ENCODE measurements at places on chromosomes 13 and 19.
A peak's percentile ranks its signal among the peaks of the same experiment; 100 is the strongest.

GRCh38 chr13:35882722-35883497 is 248.3 kb downstream of the DCLK1 start:
- DNase-seq = no peak

GRCh38 chr19:51064534-51065220 is at the start of gene KLK13:
Gene KLK13 (minus strand): TSS chr19:51065092. CDS start chr19:51065067, 25 bp downstream.
- no peak for DNase-seq

- DNase-seq = no peak
Observed at GRCh38 chr13:77774181-77774580, 76.7 kb downstream of the SLAIN1 start.

GRCh38 chr13:32164622-32165268 is 133.2 kb downstream of the FRY start:
- DNase-seq = no peak

GRCh38 chr19:2132191-2132590 is 19.2 kb downstream of the AP3D1 start:
- DNase-seq = no peak

- DNase-seq = no peak
Observed at GRCh38 chr13:43401361-43401760, 378.0 kb downstream of the DNAJC15 start.

DNA sequence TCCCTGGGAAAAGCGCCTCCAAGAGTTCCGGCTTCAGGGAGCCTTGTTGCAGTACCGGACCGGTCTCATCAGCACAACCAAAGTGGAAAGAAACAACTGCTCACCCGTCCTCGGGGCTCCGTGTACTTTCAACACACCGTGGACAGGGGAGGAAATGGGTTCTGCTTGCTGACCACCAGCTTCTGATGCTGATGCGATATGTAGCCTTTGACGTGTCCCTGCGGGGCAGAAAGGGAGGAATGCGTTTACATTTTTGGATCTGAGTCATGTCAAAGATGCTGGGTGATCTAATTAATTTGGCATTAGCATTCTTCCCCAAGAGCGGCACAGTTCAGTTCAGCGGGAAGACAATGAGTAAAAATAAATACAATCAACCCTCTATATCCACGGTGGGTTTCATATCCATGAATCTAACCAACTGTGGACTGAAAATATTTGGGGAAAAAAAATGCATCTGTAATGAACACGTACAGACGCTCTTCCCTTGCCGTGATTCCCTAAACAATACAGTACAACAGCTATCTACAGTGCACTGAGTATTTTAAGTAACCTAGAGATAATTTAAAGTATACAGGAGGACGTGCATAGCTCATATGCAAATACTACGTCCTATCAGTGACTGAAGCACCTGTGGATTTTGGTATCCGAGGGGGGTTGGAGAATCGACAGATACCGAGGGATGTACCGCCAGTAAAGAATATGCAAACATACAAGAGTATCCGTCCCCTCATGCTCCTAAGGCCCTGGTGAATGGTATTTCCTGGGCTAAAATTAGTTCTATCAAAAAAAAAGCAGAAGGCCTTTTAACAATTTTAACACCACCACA is 19.8 kb downstream of the PROZ start:
- DNase-seq = no peak

DNA sequence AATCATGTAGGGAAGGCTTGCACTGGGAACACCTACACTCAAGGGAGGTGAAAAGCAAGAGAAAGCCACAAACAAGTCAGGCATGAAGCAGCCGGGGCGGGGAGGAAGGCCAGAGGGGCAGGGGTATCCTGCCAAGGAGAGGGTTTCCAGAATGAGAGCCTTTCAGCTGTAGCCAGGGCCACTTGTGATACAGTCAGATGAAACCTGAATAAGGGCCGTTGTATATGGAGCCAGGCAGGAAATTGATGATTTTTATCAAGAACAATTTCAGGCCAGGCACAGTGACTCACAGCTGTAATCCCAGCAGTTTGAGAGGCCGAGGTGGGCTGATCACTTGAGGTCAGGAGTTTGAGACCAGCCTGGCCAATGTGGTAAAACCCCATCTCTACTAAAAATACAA is 4.4 kb downstream of the TRPM4 start:
- no peak for DNase-seq

- no peak for DNase-seq
Observed at GRCh38 chr13:101298517-101298916, 117.8 kb downstream of the NALCN start.

DNA sequence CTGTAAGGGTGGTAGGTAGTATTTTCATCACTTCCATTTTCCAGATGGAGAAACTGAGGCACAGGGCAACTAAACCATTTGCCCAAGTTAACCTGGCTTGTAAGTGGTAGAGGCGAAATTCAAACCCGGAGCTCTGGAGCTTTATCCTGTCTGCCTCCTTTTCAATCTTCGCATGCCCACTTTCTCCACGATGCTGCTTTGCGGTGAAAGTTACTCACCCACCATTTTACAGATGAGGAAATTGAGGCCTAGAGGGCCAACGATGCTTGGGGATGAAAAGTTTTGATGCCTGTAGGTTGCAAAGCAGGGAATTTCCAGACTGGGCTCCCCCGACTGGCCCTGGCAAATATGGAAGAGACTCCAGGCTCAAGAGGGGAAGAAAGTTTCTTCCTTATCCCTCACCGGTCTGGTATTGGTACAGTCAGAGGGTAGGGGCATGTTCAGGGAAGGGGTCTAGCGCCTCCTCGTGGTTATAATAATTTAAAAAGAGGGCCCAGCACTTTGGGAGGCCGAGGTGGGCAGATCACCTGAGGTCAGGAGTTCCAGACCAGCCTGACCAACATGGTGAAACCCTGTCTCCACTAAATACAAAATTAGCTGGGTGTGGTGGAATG is 1.9 kb upstream of the SH2D3A start:
- DNase-seq = no peak

DNA sequence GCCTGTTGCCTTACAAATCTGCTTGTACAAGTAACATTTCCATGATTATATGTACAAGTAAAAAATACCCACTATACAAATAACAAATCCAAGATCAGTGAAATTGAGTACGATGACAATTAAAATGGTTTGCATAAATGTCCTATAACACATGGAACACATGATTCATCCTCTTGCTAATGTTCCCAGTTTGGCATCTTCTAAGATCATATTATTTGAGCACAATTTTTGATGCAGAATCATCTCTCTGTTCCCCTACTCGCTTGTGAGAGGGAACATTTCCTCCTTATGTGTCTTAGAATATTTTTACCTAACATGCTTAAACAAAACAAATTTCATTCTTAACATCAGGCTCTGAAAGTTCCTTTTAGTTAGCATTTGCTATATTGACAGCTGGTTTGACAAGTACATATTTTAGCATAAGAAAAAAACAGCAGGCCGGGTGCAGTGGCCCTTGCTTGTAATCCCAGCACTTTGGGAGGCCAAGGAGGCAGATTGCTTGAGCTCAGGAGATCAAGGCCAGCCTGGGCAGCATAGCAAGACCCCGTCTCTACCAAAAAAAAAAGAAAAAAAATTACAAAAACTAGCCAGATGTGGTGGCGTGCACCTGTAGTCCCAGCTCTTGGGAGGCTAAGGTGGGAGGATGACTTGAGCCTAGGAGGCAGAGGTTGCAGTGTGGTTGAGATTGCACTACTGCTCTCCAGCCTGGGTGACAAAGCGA is 14.2 kb downstream of the ZNF331 start:
- DNase-seq = no peak

GRCh38 chr13:67229481-67230403 is at the start of gene PCDH9:
Gene PCDH9 (minus strand): TSS chr13:67230336. CDS start chr13:67228440, 1,896 bp downstream.
- no peak for DNase-seq

DNA sequence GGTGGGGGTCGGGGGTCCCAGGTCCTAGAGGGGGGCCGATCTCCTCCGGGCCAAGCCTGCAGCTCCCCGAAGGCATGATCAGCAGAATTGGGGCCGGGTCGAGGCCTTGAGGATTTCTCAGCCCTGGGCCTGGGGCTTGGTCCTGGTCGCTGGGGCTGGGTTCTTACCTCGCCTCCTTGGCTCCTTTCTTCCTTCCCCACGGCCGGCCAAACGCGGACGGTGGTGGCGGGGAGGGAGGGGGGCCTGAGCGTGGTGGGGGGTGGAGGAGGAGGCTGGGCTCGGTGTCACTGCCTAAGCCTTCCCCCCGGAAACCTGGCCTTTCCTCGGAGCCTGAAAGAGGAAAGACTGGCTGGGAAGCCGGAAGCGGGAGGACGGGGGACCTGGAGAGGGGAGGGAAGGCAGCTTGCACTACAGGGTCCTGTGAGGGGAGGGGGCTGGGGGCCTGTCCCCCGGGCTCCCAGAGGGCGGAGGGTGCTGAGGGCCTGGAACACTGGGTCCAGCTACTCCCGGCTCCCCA is at the start of gene ZNF579:
TSS of gene ZNF579 (minus strand) at position 221 of the 517 bp plus-strand sequence. CDS start 1,209 bp downstream, outside the sequence.
- DNase-seq = peak; percentile 88
